GM23248 (cell line): ENCODE measurements at places on chromosomes 7 and 10.

GRCh38 chr10:13564576-13564975 lies 22.2 kb upstream of the PRPF18 start:
- DNase-seq, result no peak

GRCh38 chr10:102770792-102771191 lies 27.0 kb downstream of the WBP1L start:
- peak; percentile 45 for DNase-seq

DNA sequence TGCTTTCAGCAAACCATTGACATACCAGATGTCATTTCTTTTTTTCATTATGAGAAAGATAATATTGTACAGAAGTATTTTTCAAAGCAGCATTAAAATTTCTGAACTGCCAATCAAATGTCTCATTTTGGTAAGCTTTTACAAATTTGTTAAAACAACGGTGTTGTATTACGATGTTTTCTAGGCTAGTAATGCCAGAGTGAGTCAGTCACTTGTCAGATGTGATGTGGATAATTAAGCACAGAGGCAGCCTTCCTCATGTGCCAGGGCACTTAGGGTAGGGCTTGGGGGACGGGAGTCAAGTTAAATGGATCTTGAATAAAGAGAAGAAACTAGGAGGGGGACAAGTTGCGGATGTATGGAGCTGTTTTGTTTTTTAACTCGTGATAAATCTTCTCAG lies 10.1 kb downstream of the PSTK start:
- DNase-seq, result peak; percentile 49

DNA sequence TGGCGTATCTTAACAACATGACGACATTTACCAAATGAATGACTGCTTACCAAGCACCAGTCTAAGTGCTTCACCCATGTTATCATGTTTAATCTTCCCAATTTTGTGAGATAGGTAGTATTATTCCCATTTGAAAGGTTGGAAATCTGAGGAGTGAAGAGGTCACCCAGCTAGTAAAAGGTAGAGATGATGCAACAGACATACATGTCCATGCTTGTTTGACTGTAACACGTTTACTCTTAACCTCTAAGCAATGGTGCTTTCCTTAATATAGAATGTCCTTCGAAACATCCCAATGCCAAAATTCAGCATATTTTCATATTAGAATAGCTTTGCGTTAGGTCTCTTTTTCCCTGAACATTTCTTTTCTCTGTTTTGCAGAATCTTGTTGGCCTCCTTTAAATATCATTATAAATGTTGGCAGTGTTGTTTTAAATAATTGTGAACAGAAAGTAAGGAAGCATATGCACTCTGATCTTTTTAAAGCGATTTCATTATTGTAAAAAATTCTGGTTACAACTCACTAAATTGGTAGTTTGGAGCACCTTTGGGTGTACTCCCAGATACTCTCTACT lies 722.8 kb downstream of the AUTS2 start:
- DNase-seq, result no peak

DNA sequence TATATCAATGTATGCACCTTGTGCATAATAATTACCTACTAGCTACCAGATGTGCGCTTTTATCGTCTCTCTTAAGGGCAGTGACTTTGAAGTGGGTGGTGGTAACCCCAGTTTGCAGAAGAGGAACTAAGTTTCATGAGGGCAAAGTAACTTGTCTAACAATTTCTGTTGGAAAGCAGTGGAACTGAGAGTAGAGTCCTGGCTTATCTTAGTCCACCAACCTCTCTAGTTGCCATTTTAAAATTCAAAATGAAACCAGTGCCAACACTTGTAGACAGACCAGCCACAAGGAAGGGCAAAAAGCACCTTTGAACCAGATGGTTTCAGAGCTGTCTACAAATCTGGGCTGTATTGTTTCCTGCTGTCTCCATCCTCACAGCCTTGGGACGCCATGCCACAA lies 32.0 kb upstream of the RBM20 start:
- DNase-seq, result no peak
